Activated CD4-positive, alpha-beta T cell treated with anti-CD3 and anti-CD28 coated beads, Interleukin-2, Interleukin-6, amounts not matched to agents 100 ng/mL and 50 ng/mL, durations not matched to agents 16 hours and 8 hours (primary cell): ENCODE measurements at places on chromosomes 16 and 17.

DNA sequence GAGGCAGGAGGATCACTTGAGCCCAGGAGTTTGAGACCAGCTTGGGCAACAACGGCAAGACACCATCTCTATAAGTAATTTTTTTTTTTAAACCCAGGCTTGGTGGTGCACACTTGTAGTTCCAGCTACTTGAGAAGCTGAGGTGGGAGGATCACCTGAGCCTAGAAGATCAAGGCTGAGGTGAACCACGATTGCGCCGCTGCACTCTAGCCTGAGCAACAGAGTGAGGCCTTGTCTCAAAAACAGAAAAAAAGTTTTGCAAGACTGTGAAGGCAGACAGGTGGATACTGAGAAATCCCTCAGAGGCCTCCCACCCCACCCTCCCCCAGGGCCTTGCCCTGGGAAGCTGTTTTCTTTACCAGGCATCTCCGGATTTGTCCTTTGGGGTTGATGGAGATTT, 125.4 kb downstream of the MGAT5B start:
- DNase-seq: no peak

GRCh38 chr16:2160915-2161551, 5.5 kb downstream of the TRAF7 start:
- DNase-seq: no peak

DNA sequence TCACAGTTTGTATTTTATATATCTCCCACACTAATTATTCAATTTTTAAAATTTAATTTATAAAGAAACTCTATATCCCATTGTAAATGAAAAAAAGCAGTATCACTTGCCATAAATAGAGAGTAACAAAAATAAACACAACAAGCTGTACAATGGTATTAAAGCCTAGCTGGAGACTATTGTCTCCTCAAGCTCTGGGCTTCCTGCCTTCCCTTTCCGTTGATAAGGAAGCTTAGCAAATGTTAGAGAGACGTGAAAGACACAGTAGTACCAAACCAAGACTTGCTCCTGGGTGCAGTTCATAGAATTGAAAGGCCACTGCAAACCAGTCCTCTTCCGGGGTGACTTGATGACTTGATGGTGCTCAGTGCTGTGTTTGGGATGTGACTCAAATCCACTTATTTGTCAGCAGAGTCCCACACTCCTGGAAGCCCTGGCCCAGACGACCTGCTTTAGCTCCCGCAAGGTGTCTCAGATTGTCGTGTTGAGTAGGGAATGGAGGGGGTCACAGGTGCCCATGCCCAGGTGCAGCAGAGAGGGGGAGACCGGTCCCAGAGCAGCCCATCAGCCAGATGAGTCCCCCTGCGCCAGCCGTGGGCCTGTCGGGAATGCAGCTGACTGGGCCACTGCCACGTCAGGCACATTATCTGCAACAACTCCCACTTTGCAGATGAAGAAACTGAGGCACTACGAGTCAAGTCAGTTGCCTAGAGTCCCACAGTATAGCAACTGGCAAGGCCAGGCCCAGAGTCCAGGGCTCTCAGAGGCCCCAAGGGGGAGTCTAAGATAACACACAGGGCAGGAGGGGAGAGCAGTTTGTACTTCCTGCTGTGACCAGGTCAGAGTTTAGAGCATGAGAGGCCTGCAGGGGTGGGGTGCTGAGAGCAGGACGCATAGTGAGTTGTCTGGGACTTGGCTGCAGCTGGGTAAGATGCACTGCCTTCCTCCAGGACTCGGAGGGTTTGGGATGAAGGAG, 40.5 kb downstream of the PSME3IP1 start:
- DNase-seq: no peak

- no peak for DNase-seq
Observed at GRCh38 chr17:67658265-67658664, 59.5 kb upstream of the NOL11 start.

DNA sequence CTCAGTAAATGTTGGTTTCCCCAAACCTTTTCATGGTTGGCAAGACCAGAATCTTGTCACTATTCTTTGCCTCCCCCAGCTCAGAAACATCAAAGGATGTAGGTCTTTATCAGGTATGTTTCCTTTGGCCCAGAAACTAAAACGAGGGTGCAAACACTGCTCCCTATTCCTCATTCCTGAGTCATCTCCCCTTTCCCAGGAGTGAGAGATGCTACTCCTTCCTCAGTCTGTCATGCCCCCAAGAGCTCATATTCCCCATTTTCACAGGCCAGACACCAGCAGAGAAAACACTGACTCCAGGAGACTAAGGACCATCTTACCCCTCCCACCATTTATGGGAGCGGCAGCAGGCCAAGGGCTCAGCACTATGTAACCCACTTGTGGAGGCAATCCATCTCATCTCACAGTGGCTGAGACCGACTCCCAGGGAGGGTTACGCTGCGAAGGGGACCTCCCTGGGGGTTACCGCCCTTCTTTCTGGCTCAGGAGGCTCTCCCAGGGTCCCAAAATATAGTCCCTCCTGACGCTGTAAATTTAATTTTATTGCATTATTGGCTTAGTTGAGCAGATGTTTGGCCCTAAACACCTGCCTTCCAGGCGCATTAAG, 1.5 kb downstream of the GEMIN4 start:
- DNase-seq: no peak

GRCh38 chr17:82703935-82704865, 5.7 kb upstream of the RAB40B start:
- DNase-seq: no peak

DNA sequence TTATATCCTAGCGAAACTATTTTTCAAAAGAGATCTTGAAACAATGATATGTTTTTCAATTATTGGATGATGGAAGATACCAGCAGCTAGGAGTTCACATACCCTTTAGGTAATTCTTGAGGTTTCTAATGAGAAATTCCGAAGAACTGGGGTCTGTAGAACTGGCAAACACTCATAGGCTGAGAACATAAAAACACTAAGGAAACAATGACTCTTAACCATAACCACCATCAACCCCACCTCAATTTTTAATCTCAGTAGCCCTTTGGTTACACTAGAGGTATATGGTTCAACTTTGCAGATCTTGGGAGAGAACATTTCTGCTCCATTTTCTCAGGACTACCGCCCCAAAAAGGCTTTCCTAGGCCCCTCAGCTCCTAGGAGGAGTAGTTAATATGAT, 65.7 kb upstream of the NPEPPS start:
- DNase-seq: no peak

- DNase-seq: no peak
Observed at GRCh38 chr16:50618238-50618918, 62.7 kb downstream of the SNX20 start.

- DNase-seq: no peak
Observed at GRCh38 chr17:2043785-2044184, 2.0 kb downstream of the OVCA2 start.

DNA sequence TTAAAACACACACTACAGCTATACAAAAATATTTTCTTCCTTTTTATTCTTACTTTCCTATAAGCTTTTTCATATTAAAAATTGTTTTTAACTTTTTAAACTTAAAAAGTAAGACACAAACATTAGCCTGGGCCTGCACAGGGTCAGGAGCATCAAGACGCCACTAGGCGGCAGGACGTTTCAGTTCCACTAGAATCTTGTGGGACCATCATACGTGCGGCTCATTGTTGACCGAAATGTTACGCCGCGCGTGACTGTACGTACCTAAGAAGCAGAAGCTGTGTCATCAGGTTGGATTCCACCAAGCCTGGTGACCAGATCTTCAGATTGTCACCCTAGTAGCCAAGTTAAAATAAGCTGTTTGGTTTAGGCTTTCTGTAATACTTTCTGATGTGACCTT, 47.1 kb downstream of the USP10 start:
- DNase-seq: no peak

- DNase-seq: no peak
Observed at GRCh38 chr16:74092336-74092735, 204.3 kb upstream of the PSMD7 start.

DNA sequence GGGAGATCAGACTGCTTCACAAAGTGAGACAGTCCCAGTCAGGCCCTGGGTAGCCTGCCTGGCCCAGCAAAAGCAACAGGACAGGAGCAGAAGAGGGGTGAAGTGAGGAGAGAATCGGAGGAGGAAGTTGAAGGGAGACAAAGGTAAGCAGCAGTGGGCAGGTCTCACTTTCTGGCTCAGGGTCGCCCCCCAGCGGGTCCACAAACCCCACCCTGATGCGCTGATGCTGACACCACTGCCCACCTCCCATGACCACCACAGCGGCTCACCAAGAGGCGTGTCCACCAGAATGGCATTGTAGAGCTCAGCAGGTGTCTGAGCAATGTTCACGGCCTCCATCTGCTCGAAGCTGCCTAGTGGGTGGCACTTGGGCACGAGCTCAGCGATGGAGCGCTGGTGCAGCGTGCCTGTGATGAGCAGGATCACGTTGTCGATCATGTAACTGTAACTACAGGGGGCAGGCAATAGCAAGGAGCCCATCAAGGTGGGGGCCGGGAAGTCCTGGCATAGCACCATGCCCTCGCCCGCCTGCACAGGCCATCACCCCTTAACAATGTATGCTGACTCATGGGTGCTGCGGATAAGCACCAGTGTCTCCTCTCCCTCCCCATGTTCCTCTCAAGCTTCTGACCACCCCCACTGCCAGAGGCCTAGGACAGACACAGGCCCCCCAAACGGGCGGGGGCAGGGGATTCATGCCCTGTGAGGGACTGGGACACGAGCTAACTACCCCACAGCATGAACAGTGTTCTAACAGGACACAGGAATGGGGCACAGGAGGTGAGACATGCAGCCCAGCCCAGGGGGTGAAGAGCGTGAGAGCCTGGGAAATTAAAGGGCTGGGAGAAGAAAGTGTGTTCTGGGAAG, 13.6 kb downstream of the HSD11B2 start:
- no peak for DNase-seq

- no peak for DNase-seq
Observed at GRCh38 chr17:27424941-27425340, 31.3 kb upstream of the KSR1 start.

GRCh38 chr16:19837331-19837980, 47.2 kb downstream of the GPRC5B start:
- no peak for DNase-seq

DNA sequence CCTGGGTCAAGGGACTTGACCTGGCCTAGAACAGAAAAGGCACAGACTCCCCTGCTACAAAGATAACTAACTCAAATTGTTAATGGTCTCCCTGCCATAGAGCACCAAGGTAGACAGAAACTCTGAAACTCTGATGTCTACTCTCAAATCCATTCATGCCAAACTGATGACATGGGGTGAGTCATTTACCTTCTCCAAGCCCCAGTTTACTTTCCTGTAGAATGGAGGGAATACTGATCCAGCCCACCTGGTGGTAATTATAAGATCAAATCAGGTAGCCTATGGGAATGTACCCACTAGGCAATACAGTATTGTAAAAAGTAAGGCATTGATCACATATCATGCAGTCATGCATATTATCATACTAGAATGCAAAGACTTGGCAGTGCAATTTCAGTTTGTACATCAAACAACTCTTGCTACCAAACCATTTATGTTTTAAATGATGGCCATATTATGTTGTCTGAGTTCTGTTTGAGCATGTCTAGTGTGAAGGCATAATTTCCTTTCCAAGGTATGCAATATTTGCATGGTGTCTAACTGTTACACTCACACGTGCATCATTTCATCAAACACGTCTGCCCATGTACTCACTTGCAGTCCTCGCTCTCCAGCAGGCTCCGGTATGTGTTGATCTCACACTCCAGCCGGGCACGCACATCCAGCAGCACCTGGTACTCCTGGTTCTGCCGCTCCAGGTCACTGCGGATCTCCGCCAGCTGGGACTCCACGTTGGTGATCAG, 3.0 kb downstream of the KRT31 start:
- DNase-seq: no peak

- no peak for DNase-seq
Observed at GRCh38 chr16:22814711-22815105, 746 bp downstream of the HS3ST2 start.

GRCh38 chr17:48527547-48527932, 3.3 kb downstream of the HOXB1 start:
- no peak for DNase-seq

GRCh38 chr17:58412961-58413586, 4.3 kb downstream of the RNF43 start:
- DNase-seq: peak; percentile 55

DNA sequence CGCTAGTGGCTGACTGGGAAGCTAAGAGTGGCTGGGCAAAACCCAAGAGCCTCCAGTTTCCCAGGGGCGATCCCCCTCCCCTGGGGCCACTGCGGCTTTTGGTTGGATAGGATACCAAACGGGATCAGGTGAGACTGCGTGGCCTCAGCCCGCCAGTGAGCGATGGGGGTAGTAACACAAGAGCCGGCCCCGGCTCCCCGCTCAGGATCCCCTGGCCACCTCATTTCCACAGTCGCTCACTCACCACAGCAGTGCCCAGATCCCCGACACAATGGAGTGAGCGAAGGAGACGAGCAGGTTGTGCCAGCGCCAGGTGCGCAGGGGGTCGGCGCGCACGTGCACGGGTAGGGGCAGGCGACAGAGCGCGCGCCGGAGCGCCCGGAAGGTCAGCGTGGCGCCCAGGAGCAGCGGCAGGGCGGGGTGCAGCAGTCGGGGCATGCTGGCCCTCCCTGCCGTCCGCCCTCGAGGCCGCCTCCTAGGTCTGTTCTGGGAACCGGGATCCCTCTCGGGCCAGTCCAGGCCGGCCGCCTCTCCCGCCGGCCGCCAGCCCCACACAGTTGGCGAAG, 290 bp downstream of the TLCD1 start:
- peak; percentile 83 for DNase-seq

GRCh38 chr17:72531729-72532128, 410.9 kb downstream of the SOX9 start:
- DNase-seq: no peak

GRCh38 chr16:24309258-24310142, 53.4 kb downstream of the CACNG3 start:
- DNase-seq: peak; percentile 23

- DNase-seq: no peak
Observed at GRCh38 chr17:67469208-67469980, 92.3 kb downstream of the PITPNC1 start.

- DNase-seq: peak; percentile 78
Observed at GRCh38 chr16:58487566-58488351, 12.2 kb upstream of the NDRG4 start.

- no peak for DNase-seq
Observed at GRCh38 chr17:34884597-34884996, 76.7 kb downstream of the CCT6B start.

GRCh38 chr17:6166492-6167179, 96.5 kb downstream of the WSCD1 start:
- DNase-seq: no peak

DNA sequence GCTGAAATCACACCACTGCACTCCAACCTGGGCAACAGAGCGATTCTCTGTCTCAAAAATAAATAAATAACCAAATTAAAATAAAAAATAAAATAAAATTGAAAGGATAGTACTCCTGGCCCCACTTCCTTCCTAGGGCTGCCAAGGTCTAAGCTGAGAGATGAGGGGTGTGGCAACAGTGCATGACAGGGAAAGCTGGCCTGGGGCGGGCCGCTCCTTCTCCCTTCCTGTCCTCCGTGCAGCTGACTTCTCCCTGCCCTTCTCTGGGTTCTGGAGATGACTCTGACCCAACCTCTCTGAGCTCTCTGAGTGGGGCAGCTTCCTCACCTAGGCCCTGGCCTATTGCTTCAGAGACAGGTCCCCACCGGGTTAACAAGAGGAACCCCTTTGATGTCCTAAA, 8.7 kb upstream of the SLC25A39 start:
- no peak for DNase-seq

GRCh38 chr16:11155284-11155806, 100.7 kb downstream of the SOCS1 start:
- DNase-seq: peak; percentile 65

GRCh38 chr17:56994009-56994792, 16.3 kb downstream of the SCPEP1 start:
- DNase-seq: no peak

GRCh38 chr17:2906901-2907300, 110.7 kb downstream of the RAP1GAP2 start:
- peak; percentile 62 for DNase-seq
